ENCODE measurements at places on chromosomes 16 and 17.
A peak's percentile ranks its signal among the peaks of the same experiment; 100 is the strongest.

DNA sequence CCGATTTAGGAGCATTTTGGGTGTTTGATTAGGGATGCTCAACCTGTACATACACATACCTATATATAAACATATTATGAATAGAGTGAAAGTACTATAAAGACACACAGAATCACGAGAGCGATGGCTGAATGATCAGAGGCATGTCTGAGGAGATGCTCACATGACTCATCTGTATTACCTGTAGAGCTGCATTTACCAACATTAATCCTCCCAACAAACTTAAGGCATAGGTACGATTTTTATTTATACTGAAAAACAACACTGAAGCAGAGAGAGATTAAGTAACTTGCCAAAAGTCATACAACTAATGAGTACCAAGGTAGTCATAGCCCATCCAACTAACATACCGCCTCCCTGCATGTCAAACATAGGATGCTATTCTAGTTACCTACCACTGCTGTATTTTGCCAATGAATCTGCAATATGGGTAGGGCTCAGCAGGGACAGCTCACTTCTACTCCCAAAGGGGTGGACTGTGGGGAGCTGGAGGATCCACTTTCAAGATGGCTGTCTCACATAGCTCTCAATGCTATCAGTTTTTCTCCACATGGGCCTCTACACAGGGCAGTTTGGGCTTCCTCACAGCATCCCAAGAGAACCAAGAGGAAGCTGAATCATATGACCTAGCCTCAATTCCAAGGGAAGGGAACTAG is 7.3 kb downstream of the CYB5D1 start:
- no peak for DNase-seq

GRCh38 chr17:7336240-7337175 is at the start of gene ACAP1:
Gene ACAP1 (plus strand): TSS chr17:7336529. CDS start chr17:7336735, 206 bp downstream.
- DNase-seq = peak; percentile 70

DNA sequence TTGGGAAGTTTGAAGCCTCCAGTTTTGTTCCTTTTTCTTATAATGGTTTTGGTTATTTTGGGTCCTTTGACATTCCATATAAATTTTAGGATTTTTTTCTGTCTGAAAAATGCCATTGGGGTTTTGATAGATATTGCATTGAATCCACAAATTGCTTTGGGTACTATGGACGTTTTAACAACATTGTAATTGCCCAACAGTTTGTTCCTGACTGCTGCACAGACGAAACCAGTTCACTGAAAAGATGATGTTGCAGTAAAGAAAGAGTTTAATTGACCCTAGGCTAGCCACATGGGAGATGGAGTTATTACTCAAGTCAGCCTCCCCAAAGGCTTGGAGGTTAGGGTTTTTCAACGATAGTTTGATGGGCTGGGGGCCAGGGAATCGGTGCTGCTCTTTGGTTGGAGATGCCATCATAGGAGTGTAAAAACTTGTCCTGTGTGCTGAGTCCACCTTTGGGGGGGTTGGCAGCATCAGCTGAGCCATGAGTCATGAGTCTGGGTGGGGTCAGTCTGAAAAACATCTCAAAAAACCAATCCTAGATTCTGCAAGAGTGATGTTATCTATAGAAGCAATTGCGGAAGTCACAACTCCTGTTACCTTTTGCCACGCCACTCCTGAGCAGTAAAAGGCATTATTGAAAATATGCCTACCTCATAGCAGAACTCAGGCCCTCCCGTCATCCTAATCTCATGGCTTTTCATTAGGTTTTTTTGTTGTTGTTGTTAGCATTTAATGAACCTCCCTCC is 2.7 kb upstream of the PRSS41 start:
- DNase-seq = no peak

- DNase-seq = peak; percentile 58
Observed at GRCh38 chr16:46688101-46688653, 801 bp downstream of the VPS35 start.

DNA sequence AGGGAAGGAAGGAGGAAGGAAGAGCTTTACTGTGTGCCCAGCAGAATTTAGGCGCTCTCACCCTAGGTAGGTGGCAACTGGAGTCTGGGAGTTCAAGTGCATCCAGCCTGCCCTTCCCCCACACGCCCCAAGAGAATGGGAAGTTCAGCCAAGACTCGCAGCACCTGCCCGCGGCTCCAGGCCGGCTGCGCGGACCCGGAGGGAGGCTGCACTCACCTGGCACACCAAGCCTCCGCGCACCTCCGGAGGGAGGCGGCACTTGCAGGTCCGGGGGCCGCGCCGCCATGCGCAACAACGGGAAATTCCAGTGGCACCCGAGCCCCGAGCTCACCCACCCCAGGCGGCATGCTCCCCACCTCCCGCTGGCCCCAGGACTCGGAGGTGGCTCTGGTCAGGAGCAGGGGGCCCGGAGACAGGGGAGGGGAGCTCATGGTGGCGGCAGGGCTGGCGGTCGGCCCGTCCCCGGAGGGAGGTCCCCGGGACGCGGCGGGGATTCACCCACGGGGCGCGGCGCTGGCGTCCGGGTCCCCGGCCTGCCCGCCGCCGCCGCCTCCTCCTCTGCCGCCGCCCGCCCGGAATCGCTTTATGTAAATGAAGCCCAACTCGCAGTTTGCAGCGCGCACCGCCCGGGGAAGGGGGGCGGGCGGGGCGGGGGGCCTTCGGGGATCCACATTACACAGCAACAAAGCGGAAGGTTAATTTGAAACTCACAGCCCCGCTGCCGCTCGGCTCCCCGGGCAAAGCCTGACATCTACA is at the start of gene ZFHX3:
Gene ZFHX3, minus strand, starts transcription at position 593 of the 756 bp plus-strand sequence. CDS start 87,983 bp downstream, outside the sequence.
- DNase-seq = peak; percentile 88

DNA sequence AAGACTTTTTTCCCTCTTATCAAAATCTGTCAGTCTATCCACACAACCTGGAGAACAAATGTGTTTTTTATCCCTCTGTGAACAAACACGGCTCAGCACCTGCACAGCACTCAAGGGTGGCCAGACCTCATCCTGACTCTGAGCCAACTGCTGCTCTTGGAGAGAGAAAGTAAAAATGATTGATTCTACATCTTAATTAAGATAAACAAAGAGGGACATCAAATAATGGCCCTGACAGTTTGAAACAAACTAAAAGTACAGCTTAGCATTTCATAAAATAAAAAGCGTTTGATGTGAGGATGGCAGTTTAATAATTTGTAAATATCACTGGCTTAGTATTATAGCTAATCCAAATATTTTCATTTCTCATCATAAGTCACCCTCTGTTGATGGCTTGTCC is 106.2 kb downstream of the SNX11 start:
- no peak for DNase-seq

DNA sequence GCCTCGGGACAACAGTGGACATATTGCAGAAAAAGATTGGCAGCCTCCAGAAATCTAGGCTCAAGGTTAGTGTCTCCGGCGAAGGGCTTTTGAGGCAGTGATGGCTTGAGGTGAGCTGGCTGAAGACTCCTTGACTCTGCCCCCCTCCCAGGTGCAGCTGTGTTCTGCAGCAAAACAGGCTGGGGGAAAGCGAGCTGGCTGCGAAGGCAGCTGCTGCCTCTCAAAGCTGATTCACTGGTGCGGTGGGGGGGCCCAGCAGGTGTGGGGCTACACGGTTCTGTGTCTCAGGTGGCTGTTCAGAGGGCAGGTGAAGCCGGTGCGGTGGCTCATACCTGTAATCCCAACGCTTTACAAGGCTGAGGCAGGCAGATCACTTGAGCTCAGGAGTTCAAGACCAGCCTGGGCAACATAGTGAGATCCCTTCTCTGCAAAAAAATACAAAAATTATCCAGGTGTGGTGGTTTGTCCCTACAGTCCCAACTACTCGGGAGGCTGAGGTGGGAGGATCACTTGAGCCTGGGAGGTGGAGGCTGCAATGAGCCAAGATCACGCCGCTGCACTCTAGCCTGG is 22.9 kb downstream of the C16orf96 start:
- DNase-seq = no peak

- no peak for DNase-seq
Observed at GRCh38 chr17:46045639-46046038, 46.6 kb downstream of the STH start.

DNA sequence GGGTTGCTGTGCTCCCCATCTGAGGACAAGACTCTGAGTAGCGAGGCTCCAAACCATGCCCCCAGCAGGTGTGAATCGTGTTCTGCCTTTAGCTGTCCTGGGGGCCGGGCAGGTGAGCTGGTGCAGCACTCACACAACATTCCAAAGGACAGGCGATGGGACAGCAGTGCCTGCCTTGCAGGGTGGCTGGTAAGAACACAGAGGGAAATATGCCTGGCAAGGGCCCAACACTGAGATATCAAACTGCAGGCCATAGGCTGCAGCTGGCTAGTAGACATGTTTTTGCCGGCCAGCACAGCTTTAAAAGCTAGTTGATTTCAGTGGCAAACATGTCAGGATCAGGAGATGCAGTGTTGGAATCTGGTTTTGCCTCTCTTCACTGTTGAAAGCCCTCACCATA is 23.6 kb downstream of the CLEC16A start:
- DNase-seq = no peak

- DNase-seq = peak; percentile 17
Observed at GRCh38 chr16:2748757-2749455, 3.5 kb upstream of the SRRM2 start.

DNA sequence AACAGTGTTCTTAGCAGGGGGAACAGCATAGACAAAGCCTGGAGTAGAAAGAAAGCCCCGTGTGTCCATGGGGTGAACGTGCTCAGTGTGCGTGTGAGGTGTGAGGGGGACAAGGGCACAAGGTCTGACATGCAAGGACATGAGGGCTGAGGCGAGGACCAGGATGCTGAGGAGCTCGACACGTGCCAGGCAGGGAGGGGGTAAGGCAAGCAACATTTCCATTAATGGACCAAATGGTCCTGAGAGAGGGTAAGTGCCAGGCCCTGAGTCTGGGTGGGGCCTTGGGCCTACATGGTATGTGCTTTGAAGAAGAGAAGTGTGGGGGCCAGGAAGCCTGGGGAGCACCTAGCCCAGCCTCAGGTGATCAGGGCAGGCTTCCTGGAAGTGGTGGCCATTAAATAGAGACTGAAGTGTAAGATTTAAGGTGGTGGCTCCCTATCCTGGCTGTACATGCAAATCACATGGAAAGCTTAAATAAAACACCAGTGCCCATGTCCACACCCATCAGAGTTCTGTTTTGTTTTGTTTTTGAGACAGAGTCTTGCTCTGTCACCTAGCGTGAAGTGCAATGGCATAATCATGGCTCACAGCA is 29.3 kb downstream of the ADCY7 start:
- peak; percentile 17 for DNase-seq

DNA sequence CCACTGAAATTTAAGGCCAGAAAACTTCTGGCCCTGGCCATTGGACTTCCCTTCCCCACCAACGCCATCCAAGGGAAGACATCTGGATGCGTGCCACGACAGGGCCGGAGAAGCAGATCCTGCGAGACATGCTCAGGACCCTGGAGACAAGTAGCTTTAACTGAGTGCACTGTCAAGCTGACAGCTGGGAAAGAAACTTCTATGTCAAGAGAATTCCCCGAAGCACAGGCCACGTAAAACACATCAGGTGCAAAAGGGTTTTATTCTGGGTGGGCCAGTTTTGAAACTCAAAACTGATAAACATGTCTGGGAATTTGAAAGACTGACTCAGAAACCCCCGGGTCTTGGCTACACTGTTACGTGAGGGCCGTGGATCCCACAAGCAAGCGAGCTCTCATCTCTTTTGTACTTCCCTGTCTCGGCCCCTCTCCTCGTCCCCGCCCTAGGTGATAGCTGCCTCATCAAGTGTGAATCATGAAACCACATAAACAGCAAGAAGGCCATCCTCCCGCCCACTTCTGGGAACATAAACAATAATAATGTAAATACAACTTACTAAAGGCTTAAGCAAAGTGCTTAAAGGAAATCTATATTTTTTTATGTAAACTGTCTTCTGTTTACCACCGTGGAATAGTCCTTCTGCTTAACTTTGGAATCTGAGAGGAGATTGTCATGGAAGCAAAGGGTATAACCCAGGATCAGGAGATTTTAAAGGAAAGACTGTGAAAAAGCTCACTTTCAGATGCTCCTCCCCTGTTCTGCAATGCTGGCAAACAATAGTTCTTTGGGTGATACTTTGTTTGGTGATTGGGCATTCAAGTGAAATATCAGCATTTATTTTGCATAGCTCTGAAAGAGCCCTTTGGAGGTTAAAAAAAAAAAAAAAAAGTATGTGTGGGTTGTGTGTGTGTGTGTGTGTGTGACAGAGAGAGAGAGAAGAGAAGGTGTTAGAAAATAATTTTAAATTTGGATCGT is 406.0 kb upstream of the MAF start:
- DNase-seq = peak; percentile 60

- no peak for DNase-seq
Observed at GRCh38 chr17:36524428-36524876, 10.2 kb downstream of the MYO19 start.

DNA sequence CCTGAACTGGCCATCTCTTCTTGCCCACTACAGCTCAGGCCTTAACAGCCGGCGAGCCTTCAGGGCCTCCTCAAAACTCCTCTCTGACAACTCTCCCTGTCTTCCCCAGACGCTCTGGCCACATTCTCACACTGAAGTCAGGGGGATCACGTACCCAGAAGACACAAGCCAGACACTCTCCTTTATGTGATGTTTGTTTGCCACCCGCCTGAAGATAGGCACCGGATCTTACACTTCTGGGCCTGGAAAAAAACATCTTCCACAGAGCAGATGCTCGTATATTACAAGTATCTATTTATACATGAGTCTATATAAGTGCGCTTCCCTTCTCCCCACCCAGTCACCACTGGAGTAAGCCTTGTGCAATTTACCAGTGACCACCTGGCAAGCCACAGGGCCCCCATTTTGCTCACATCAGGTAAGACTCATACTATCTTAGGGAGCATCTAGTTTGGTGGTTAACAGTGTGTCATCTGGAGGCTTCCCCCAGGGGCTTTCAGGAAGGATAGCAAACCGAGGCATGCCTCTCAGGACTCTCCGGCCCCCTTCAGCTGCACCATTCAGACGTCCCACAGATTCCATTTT is 349.4 kb downstream of the SOX9 start:
- no peak for DNase-seq

- DNase-seq = no peak
Observed at GRCh38 chr16:72835086-72835485, 212.8 kb downstream of the ZFHX3 start.

DNA sequence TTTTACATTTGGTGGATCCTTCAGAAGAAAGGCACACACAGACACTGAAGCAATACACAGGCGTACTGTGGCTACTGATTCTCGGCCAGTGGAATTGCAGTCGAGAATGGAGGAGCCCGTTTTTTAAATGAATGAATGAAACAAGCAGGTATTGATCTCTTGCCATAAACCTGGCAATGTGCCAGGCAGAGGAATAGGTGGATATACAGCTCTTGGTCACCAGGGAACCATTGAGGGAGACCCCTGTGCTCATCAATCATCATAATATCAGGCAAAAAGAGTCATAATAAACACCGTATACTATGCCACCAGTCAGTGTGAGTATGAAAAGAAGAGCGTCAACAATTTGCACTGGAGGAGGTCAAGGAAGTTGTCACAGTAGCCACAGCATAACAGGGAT is 140.3 kb upstream of the FOXF1 start:
- DNase-seq = no peak
